Ascending aorta (tissue), 2 donors: ENCODE measurements at places on chromosomes 2 and 18.

- H3K27ac ChIP-seq: no peak overlapping the region
- H3K4me3 ChIP-seq: no peak overlapping the region
- no peaks in the 10 kb centered on the region for H3K36me3 ChIP-seq
- H3K27me3 ChIP-seq: no peaks in the 10 kb centered on the region
These were observed 570.1 kb upstream of the SYT4 start for GRCh38 chr18:43847164-43848091.

- H3K27me3 ChIP-seq: no peaks in the 10 kb centered on the region
- no peak overlapping the region for H3K4me3 ChIP-seq
- H3K4me1 ChIP-seq: no peaks in the 10 kb centered on the region
- DNase-seq: no peak
These were observed 86.3 kb upstream of the EFEMP1 start for GRCh38 chr2:56009758-56010458.

DNA sequence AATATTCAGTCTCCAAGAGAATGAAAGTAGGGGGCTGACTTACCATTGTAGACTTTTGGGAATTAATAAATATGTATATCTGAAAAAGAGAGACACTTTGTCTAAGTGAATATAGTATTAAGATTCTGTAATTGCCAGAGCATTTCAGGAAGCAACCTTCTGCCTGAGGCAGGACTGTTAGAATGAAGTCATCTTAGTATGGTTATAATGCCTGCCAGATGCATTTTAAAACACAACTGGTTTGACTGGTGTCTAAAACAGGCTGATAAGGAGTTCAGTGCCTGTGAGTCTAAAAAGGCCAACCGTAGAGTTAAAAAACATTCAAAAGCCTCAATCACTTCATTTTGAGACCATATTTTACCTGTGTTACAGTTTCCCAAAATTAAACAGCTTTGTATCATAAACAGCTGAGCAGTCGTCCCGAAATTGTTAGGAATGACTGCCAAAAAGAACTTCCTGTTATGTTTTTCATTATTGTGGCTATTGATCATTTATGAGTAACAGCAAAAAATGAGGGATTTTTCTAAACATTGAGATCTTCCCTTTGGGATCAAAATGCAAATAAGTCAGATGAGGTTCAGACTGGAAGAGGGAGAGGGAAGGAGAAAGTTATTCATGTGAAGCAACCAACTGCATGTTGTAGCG, 443.9 kb downstream of the PID1 start:
- H3K36me3 ChIP-seq: no peaks in the 10 kb centered on the region
- no peaks in the 10 kb centered on the region for H3K4me1 ChIP-seq
- H3K4me3 ChIP-seq: no peak overlapping the region
- DNase-seq: no peak
- H3K27ac ChIP-seq: no peak overlapping the region

GRCh38 chr2:233487748-233488345, 78.7 kb downstream of the USP40 start:
- peak overlapping the region; percentile 82 for H3K27ac ChIP-seq
- no peak for DNase-seq
- H3K4me3 ChIP-seq: no peak overlapping the region
- peaks cover 2% of the 10 kb centered on the region for H3K36me3 ChIP-seq

DNA sequence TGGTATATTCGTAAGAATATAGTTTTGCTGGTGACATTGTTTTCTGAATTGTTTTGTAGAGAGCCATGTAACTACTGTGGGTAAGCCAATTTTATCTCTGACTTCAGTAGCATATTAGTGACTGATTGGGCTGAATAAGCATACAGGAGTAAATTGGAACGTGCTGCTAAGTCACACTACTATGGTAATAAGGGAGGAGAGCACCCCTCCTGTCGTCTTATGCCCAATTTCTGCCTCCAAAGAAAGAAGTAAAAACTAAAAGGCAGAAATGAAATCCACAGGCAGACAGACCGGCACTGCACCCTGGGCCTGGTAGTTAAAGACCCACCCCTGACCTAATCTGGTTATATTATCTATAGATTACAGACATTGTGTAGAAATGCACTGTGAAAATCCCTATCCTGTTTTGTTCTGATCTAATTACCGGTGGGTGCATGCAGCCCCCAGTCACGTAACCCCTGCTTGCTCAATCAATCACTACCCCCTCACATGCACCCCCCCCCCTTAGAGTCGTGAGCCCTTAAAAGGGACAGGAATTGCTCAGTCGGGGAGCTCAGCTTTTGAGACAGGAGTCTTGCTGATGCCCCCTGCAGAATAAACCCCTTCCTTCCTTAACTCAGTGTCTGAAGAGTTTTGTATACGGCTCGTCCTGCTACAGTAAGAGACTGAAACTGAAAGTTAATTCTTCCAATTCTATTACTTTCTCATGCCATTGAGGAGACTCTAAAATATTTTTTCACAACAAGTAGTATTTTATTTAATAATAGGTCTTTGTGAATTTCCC, 167.0 kb downstream of the ZNF804A start:
- H3K27me3 ChIP-seq: no peaks in the 10 kb centered on the region
- H3K36me3 ChIP-seq: no peaks in the 10 kb centered on the region
- H3K27ac ChIP-seq: no peak overlapping the region

DNA sequence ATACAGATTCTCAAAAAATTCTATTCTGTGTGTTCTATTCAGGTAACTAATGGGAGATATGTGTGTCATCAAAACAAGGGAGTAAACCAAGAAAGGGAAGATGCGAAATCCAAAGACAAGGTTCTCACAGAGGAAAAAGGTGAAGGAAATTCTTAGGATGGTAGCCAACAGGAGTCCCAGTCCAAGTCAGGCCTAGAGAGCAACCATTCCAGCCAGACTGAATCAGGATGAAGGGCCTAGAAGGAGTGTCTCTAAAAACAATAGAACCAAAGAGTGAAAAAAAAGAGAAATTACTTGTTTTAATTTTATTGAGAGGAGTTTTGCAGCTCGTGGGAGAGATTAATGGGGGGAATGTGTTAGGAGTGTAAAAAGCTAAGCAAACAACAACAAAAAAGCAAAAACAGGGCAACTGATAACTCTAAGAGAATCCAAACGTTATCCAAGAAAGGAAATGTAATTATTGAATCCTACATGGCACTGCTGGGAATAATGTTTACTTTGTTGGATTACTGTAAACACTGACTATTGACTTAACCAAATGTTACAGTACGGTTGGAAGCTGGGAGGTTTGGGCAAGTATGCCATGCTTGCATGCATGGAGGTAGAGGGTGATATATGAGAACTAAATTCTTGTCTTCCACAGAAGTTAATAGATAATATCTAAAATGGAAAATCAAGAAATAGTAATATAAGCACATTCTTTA, 12.3 kb downstream of the MAP3K20 start:
- DNase-seq: no peak
- no peak overlapping the region for H3K27ac ChIP-seq
- no peaks in the 10 kb centered on the region for H3K36me3 ChIP-seq
- no peak overlapping the region for H3K4me3 ChIP-seq
- H3K27me3 ChIP-seq: no peaks in the 10 kb centered on the region

GRCh38 chr2:6994536-6995128, 77.4 kb downstream of the RNF144A start:
- no peak overlapping the region for H3K27ac ChIP-seq
- no peak overlapping the region for H3K4me3 ChIP-seq
- no peak for DNase-seq
- no peaks in the 10 kb centered on the region for H3K27me3 ChIP-seq
- no peaks in the 10 kb centered on the region for H3K36me3 ChIP-seq

DNA sequence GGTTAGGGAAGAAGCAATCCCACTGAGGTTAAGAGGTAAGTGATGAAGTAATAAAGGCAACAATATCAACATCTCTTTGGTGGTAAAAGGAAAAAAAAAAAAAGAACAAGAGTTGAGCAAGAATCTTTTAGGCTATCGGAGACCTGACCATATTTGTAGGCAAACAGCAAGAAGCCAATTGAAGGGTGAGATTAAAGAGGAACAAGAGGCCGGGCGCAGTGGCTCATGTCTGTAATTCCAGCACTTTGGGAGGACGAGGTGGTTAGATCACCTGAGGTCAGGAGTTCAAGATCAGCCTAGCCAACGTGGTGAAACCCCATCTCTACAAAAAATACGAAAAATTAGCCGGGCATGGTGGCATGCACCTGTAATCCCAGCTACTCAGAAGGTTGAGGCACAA, 11.3 kb downstream of the VPS54 start:
- H3K27ac ChIP-seq: no peak overlapping the region
- peaks cover 4% of the 10 kb centered on the region for H3K4me1 ChIP-seq
- H3K4me3 ChIP-seq: no peak overlapping the region
- H3K27me3 ChIP-seq: no peaks in the 10 kb centered on the region
- H3K36me3 ChIP-seq: peaks cover 5% of the 10 kb centered on the region

DNA sequence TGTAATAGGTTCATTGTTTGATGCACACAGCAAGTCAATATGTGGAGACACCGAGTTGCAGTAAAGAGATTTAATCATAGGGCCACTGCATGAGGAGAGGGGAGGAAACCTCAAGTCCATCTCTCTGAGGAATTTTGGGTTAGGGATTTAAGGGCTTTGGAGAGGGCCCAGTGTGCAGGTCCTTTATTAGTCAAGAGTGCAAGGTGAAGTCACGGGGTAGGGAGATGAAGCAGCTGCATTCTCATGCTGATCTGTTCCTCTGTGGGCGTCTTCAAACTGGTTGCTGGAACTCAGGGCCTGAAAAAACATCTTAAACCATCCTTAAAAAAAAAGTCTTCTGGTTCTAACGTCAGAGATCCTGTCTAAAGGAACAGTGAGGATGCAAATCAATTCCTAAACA, 131.6 kb downstream of the NXPH2 start:
- no peak overlapping the region for H3K4me3 ChIP-seq
- no peaks in the 10 kb centered on the region for H3K27me3 ChIP-seq

DNA sequence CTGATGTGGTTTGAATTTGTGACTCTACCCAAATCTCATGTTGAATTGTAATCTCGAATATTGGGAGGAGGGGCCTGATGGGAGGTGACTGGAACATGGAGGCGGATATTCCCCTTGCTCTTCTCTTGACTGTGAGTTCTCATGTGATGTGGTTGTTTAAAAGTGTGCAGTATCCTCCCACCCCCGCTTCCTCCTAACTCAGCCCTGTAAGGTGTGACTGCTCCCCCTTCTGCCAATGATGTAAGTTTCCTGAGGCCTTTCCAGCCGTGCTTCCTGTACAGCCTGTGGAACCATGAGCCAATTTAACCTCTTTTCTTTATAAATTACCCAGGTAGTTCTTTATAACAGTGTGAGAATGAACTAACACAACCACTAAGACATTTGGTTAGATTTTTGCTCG, 458.4 kb downstream of the THSD7B start:
- DNase-seq: no peak
- H3K4me3 ChIP-seq: no peak overlapping the region
- H3K27ac ChIP-seq: no peak overlapping the region
- H3K36me3 ChIP-seq: no peaks in the 10 kb centered on the region

DNA sequence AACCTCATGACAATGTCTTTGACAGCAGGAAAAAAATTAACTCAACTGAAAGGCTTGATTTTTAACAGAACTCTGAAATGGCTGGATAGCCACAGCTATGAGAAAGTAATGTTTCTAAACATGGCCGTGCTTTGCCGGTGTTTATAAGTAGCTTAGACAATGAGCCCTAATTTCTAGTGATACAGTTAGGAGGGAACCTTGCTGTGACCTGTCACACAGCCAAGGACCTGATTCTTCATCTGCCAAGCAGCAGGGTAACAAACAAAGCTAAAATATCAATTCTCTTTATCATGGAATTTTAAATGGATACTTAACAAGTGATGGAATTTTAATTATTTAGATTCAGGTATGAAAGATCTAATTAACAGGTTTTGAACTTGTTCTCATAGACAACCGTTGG, 24.3 kb upstream of the DYNC2LI1 start:
- H3K27ac ChIP-seq: peak overlapping the region; percentile 43
- no peak overlapping the region for H3K4me3 ChIP-seq
- no peak for DNase-seq
- H3K36me3 ChIP-seq: peaks cover 3% of the 10 kb centered on the region

GRCh38 chr18:66638856-66639629, 35.2 kb upstream of the CDH19 start:
- no peak overlapping the region for H3K4me3 ChIP-seq
- H3K36me3 ChIP-seq: no peaks in the 10 kb centered on the region
- no peaks in the 10 kb centered on the region for H3K4me1 ChIP-seq
- no peak for DNase-seq
- no peak overlapping the region for H3K27ac ChIP-seq

- no peak overlapping the region for H3K27ac ChIP-seq
- H3K27me3 ChIP-seq: no peaks in the 10 kb centered on the region
- peaks cover 68% of the 10 kb centered on the region for H3K36me3 ChIP-seq
These were observed 12.2 kb downstream of the CNDP2 start for GRCh38 chr18:74508366-74508765.

- H3K36me3 ChIP-seq: no peaks in the 10 kb centered on the region
- H3K4me1 ChIP-seq: no peaks in the 10 kb centered on the region
- no peak overlapping the region for H3K27ac ChIP-seq
- DNase-seq: no peak
- no peak overlapping the region for H3K4me3 ChIP-seq
These were observed 186.6 kb downstream of the NRP2 start for GRCh38 chr2:205868773-205869333.

DNA sequence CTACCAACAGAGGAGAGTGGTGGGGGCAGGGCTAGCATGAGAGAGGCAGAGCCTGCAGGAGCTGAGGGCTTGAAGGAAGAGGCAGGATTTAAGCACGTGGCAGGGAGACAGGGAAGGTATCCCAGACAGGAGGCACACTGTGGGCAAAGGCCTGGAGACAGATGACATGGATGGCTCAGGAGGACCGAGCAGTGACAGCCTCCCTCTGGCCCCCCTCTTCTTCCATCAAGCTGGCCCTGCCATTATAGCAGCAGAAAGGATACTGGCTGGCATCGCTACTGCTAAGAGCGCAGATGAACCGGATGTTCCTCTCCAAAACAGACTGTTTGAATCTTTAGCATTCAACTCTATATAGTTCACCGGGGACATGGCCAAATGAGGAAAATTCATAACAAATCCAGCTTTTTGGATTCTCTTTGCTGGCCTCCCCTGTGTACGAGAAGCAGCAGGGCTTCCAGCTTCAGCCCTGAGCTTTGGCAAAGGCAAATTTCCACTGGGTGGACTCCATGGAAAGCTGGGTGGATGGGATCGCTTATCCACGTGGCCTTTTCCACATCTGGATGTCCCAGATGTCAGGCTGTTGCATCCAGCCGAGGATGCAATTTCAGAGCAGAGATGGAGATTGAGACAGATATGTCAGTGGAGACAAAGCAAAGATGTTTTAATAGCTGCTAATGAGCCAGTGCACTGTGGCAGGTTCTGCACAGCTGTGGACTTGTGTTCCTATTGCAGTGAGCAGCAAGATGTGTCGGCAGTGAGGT, 36.2 kb downstream of the CAPN13 start:
- no peak for DNase-seq
- no peak overlapping the region for H3K27ac ChIP-seq
- no peaks in the 10 kb centered on the region for H3K4me1 ChIP-seq
- H3K4me3 ChIP-seq: no peak overlapping the region
